Amniotic epithelial cell (primary cell): ENCODE measurements at places on chromosomes 5 and 9.

DNA sequence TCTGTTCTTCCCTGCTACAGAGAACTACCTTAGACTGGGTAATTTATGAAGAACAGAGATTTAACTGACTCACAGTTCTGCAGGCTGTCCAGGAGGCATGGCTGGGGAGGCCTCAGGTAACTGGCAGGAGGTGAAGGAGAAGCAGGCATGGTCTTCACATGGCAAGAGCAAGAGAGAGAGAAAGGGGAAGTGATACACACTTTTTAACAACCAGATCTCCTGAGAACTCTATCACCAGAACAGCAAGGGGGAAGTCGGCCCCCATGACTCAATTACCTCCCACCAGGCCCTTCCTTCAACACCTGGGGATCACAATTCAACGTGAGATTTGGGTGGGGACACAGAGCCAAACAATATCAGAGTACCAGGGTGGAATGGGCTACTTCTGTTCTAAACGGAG lies 766.8 kb downstream of the TLE1 start:
- DNase-seq, result no peak

- DNase-seq, result peak; percentile 77
Measured at GRCh38 chr9:78004478-78005229, 27.0 kb downstream of the GNAQ start.

GRCh38 chr5:138646671-138647070 lies 71.5 kb upstream of the HSPA9 start:
- DNase-seq, result no peak

GRCh38 chr9:135344915-135345500 lies 134.6 kb upstream of the PPP1R26 start:
- no peak for DNase-seq

- no peak for DNase-seq
Measured at GRCh38 chr5:96426831-96427230, 6.2 kb downstream of the PCSK1 start.

DNA sequence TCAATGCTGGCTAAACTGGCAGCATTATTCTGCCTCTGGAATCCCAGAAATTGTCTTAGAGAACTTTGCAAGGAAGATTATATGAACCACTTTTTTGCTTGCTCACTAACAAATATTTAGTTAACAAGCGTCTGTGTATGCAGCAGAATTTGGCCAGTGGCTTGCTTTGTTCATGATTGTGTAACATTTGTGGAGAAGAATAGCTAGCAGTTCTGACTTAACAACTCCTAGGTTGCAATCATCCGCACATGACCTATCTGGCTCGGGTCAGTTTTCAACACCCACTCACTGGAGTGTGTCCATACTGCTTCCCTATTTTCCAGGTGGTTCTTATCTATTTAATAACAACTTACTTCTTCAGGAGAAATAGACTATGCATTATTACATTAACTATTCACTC lies 98.5 kb downstream of the SNX18 start:
- DNase-seq, result peak; percentile 93

DNA sequence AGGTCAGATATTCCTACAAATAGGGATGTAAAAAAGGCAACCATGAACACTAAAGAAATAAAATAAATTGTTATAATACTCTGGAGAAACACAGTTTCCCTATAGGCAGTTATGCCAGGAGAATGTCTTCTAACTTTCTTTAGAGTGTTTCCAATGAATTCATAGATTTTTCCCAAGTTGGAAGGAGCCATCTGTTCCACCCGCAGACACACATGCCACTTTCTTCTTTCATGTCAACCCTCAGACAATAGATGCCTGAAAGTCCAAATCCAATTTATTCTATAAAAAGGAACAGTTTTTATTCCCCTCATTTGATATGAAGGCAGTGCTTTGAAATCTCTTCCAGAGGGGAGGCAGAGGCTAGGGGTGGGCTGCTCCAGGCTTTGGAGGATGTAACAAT lies 418.1 kb downstream of the ACTL7B start:
- no peak for DNase-seq

- no peak for DNase-seq
Measured at GRCh38 chr5:146336197-146336596, 2.4 kb upstream of the POU4F3 start.
